Cardiac muscle cell (in vitro differentiated cells and primary cell): ENCODE measurements at places on chromosomes 7 and 10. TPM values are rescaled to one million over a fixed set of nuclear protein-coding genes. Genes with fewer than 3 reads are reported as not detected.

DNA sequence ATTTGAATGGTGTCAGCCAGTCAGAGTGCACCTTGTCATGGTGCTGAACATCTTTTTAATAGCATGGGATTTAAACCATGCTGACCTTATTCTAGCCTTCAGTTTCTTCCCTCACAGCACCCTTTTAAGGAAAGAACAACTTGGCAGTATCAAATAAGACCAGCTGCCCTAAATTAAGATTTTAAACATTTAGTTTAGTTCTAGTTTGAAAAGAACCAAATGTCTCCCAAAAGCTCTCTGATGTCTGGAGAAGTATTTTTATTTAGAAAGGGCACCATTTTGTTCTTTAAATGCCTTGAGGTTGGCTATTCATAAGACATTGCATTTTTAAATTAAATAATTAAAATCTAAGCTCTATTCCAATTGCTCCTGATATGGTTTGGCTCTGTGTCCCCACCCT lies 121.1 kb downstream of the CCDC3 start:
- no peaks in the 10 kb centered on the region for H3K27me3 ChIP-seq
- H3K4me3 ChIP-seq, result no peak overlapping the region
- DNase-seq, result no peak
- H3K4me1 ChIP-seq, result no peaks in the 10 kb centered on the region
- no peaks in the 10 kb centered on the region for H3K36me3 ChIP-seq
- H3K27ac ChIP-seq, result no peak overlapping the region

GRCh38 chr7:18276380-18276779 lies 219.2 kb upstream of the HDAC9 start:
- H3K36me3 ChIP-seq, result no peaks in the 10 kb centered on the region
- H3K27me3 ChIP-seq, result no peaks in the 10 kb centered on the region
- H3K4me3 ChIP-seq, result no peak overlapping the region
- H3K4me1 ChIP-seq, result no peaks in the 10 kb centered on the region
- DNase-seq, result no peak

- no peaks in the 10 kb centered on the region for H3K27me3 ChIP-seq
- DNase-seq, result no peak
- H3K36me3 ChIP-seq, result no peaks in the 10 kb centered on the region
Measured at GRCh38 chr10:94623572-94623971, 60.0 kb upstream of the CYP2C18 start.

SSMEM1 gene
- not detected in 2 replicates for total RNA-seq

- H3K36me3 ChIP-seq, result peaks cover 39% of the 10 kb centered on the region
- no peaks in the 10 kb centered on the region for H3K4me1 ChIP-seq
Measured at GRCh38 chr10:12181065-12181775, 14.5 kb downstream of the NUDT5 start.

GRCh38 chr10:101358706-101359300 lies 4.8 kb downstream of the BTRC start:
- no peak overlapping the region for H3K4me3 ChIP-seq
- H3K27ac ChIP-seq, result no peak overlapping the region
- DNase-seq, result no peak
- peaks cover 21% of the 10 kb centered on the region for H3K4me1 ChIP-seq
- no peaks in the 10 kb centered on the region for H3K36me3 ChIP-seq
- H3K27me3 ChIP-seq, result no peaks in the 10 kb centered on the region

GRCh38 chr10:30786131-30786530 lies 156.6 kb upstream of the LYZL2 start:
- DNase-seq, result no peak
- no peaks in the 10 kb centered on the region for H3K36me3 ChIP-seq
- no peak overlapping the region for H3K27ac ChIP-seq
- H3K4me3 ChIP-seq, result no peak overlapping the region
- H3K27me3 ChIP-seq, result no peaks in the 10 kb centered on the region

DNA sequence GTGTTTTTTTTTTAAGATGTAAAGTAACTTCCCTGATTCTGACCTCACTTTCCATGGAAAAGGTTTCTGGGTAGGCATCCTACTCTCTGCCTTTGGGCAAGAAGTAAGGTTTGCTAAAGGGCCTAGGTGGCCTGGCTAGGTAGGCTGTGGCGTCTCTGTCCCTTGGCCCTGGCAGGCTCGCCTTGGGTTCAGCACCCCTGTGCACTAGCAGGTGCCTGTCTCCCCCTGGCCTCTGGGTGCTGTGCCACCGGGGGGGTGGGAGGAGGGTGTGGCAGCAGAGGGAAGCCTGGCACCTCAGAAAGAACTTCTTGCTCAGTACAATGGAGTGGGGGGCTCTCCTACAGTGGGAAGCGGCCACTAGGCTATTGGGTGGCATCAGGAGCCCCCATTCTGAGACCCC lies 14.0 kb downstream of the TECPR1 start:
- H3K27ac ChIP-seq, result no peak overlapping the region
- no peaks in the 10 kb centered on the region for H3K4me1 ChIP-seq
- H3K4me3 ChIP-seq, result no peak overlapping the region
- H3K36me3 ChIP-seq, result no peaks in the 10 kb centered on the region
- H3K27me3 ChIP-seq, result no peaks in the 10 kb centered on the region

AP3M1 gene
- 21.8 and 25.7 TPM in 2 replicates for total RNA-seq

DNA sequence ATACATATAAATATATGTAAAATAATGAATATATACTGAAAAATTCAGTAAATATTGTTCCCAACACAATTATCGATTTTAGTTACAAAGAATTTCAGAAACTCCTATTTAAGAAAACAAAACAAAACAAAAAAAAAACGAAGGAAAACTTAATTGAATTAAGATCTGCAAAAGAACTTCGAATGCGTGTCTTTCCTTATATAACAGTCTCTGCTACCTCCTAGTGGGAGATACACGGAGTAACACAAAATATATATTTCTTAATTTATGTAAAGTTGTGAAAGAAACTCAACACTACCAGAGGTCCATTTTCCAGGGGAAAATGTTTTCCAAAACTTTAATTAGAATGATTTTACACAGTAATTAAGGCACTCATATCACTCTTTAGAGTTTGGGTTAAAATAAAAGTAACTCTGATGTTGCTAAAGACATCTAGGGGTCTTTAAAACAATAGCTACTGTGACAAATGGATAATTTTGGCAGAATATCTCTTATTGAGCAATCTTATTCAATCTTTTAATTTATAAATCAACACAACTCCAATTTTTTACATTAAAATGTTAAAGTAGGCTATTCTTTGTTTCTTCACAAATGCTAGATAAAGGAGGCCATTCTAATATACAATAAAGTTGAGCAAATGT lies 41.6 kb downstream of the NEBL start:
- H3K36me3 ChIP-seq, result peaks cover 76% of the 10 kb centered on the region
- H3K4me1 ChIP-seq, result peaks cover 21% of the 10 kb centered on the region
- H3K27ac ChIP-seq, result peak overlapping the region; percentile 11
- no peak for DNase-seq

DNA sequence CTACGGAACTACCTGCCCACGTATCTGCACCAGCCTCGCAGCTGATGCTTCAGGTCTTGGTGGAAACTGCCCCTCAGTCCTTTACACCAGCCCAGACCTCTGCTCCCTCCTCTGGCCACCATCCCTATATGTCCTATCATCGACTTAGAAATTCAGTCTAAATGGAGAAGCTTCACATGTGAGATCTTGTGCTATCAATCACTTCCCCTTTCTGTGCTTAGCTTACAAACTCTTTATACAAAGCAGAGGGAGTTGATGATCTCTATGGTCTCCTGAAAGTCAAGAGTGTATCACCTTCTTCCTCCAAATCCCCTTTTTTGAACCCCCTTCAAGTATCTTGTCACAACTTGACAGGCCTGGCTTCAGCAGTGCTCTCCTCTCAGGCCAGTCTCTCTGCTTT lies 30.7 kb downstream of the ZNF777 start:
- DNase-seq, result no peak
- peaks cover 8% of the 10 kb centered on the region for H3K4me1 ChIP-seq
- H3K36me3 ChIP-seq, result peaks cover 11% of the 10 kb centered on the region
- no peak overlapping the region for H3K4me3 ChIP-seq

GRCh38 chr7:137667633-137668387 lies 179.0 kb downstream of the DGKI start:
- peak; percentile 74 for DNase-seq
- H3K36me3 ChIP-seq, result no peaks in the 10 kb centered on the region
- no peak overlapping the region for H3K4me3 ChIP-seq
- peaks cover 4% of the 10 kb centered on the region for H3K4me1 ChIP-seq
- H3K27me3 ChIP-seq, result no peaks in the 10 kb centered on the region
- H3K27ac ChIP-seq, result no peak overlapping the region

DNA sequence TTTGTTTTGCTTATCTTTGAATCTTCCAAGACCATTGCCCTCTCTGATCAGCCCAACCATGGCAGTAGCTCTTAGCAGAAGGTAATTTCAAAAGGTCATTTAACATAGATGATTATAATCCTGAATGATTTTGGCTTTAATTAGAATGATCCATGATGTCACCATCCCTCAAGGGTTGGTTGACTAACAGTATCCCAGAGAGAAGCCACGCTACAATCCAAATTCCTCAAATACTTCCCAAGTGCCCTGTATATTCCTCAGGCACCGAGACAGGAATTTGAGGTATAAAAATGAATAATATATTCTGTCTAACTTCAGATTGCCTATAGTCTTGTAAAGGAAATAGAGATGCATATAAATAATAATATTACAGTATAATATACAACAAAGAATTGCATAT lies 42.1 kb upstream of the TMEM196 start:
- H3K36me3 ChIP-seq, result no peaks in the 10 kb centered on the region
- H3K27ac ChIP-seq, result no peak overlapping the region
- DNase-seq, result no peak
- H3K4me1 ChIP-seq, result no peaks in the 10 kb centered on the region
- no peaks in the 10 kb centered on the region for H3K27me3 ChIP-seq

GRCh38 chr10:127151541-127151940 lies 44.9 kb downstream of the INSYN2A start:
- no peaks in the 10 kb centered on the region for H3K36me3 ChIP-seq
- no peak overlapping the region for H3K27ac ChIP-seq
- H3K4me1 ChIP-seq, result no peaks in the 10 kb centered on the region
- H3K27me3 ChIP-seq, result no peaks in the 10 kb centered on the region
- no peak for DNase-seq

DNA sequence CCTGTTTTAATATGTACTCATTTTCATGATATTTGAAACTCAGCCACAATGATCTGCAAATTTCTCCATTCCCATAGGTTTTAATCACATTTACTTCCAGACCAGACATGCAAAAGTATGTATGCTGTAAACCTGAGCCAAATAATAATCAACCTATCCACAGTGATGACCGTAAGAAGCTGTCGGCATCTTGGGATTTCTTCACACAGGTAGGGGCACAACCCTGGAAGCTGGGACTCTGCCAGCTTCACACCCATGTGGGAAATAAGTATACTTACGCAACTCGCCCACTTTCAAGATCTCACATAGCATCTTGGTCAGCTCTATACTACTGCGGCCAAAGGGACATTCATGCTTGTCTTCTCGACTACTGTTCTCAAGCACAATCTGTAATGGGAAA lies 352.3 kb downstream of the ELMO1 start:
- no peak for DNase-seq
- no peak overlapping the region for H3K4me3 ChIP-seq
- H3K36me3 ChIP-seq, result no peaks in the 10 kb centered on the region

ENO4 gene
- 0.35 and 0.66 TPM in 2 replicates for total RNA-seq

LRIT1 gene
- total RNA-seq, result not detected in 2 replicates

DNA sequence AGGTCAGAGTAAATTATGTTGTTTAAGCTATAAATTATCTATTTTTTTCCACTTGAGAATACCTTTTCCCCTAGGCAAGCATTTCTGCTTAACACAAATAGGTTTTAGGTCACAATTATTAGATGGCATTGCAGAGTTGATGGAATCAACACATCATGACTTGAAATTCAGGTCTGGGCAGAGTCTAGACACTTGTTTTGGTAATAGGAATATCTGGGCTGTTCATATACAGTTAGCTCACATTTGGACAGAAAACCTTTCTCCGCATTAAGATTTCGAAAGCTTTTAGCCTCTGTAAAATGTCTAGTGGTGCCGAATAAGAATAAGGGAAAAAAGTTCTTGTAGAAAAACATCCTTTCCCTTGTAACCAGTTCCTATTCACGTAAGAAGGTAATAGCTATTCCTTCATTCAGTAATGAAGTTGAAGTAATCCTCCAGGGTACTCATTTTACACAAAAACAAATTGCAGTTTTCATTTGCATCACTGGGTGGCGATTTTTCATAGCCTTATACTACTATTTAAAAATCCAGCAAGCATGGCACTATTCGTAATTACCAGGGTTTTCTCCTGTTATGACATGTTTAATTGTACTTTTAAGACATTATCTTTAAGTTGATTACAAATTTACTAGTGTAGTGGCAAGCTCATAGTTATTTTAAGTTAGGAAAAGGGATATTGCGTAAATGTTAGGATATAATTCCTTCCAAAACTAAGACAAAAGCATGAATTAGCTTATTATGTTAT lies 37.0 kb downstream of the RPA3 start:
- H3K27me3 ChIP-seq, result no peaks in the 10 kb centered on the region
- H3K27ac ChIP-seq, result no peak overlapping the region
- no peaks in the 10 kb centered on the region for H3K4me1 ChIP-seq
- peak; percentile 61 for DNase-seq
- no peaks in the 10 kb centered on the region for H3K36me3 ChIP-seq

HECW1 gene
- total RNA-seq, result 0.06 and 0.39 TPM in 2 replicates

- H3K4me1 ChIP-seq, result no peaks in the 10 kb centered on the region
- no peak overlapping the region for H3K27ac ChIP-seq
- H3K27me3 ChIP-seq, result no peaks in the 10 kb centered on the region
- no peaks in the 10 kb centered on the region for H3K36me3 ChIP-seq
Measured at GRCh38 chr10:71433768-71434744, 37.3 kb downstream of the CDH23 start.

DNA sequence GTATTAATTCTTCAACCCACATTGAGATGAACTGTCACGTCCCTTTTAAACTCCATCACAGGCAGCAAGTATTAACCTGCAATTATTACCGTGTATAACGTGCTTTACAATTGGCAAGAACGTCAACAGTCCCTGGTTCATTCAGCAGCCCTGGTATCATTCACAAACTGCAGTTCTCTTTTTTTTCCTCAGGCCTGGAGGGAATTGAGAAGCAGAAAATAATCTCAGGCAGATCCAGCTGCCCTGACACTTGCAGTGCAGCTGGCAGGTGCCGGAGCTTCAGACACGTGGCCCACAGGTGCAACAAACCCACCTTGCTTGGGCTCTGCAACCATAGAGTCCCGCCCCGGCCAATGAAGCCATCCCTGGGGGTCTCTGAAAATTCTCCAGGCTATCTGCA lies 137.3 kb downstream of the PLXNA4 start:
- H3K4me3 ChIP-seq, result no peak overlapping the region
- no peaks in the 10 kb centered on the region for H3K27me3 ChIP-seq
- no peak for DNase-seq
- H3K4me1 ChIP-seq, result peaks cover 44% of the 10 kb centered on the region
